NCI-H510A treated with DMSO at 0.1 percent for 48 hours (cell line): ENCODE measurements at places on chromosomes 11 and 22.

DNA sequence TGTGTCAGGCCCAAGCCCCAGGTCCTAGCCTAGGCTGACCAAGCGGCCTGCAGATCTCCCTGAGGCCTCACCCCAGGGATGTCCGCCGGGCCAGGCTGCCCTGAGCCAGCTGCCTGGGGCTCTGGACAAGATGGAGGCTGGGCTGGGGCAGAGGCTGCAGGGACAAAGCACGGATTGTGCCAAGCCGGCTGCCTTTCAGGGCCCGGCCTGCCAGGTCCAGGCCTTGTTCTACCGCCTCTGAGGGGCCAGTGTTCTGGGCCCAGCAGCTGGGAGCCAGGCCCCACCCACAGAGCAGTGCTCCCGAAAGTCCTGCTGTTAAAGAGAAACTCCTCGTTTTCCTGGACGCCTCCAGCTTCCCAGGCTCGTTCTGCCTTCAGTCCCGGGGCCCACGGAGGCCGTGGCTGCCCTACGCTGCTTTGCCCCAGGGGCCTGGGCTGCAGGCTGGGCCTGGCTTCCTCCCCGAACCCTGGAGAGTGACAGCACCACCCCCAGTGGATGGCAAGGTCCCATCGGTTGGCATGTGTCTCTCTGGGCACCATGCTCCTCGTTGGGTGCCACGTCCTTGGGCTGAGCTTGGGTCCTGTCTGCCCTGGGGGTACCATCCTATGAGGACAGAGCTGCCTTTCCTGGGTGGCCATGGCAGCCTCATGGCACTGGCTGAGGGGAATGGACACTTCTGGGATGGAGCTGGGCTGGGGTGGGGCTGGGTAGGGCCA lies 7.6 kb downstream of the BRSK2 start:
- DNase-seq = no peak

DNA sequence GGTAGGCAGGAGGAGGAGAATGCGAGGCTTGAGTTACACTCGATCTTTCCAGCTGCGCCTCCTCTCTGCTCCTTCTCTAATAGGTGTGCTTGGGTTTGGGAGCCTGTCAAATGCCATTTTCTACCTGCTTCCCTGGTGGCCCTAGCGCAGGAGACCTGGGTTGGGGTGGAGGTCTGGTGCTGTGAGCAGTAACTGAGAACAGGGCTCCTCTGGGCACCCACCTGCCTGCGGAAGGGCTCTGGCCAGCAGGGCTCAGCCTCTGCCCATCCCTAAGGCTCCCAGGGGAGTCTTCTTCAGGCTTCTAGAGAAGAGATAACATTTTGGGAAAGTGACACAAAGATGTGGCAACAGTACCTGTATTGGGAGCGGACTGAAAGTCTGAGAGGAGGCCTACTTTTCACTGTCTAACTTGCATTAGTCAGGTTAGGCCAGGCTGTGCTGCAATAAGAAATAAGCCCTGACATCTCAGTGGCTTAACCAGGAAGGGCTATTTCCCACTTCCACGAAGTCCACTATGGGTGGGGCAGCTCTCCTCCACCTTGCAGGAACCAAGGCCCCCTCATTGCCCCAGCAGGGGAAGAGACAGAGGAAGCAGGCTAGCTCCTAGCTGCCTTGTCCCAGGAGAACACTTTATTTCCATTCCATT lies 7.7 kb upstream of the LTO1 start:
- DNase-seq = no peak

DNA sequence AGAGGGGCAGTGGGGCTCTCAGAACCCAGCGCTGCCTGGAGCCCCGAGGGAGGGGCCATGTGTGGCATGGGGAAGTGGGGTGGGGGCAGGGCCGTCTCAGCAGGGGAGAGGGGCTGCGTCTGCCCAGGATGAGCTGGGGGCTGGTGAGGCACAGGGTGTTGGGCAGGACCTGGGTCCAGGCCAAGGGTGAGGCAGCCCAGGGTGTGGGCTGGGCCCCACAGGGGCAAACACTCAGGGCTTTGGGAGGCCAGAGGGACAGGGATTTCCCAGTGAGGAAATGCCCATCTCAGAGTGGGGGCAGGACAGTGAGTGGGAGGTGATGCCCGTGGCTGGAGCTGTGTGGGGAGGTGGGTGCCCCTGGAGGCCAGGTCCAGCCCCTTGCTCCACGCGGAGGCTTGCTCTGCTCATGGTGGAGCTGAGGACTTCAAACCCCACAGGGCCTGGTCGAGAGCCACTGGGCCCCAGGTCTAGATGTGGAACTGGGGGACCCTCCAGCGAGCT lies 5.4 kb downstream of the PLXNB2 start:
- DNase-seq = no peak

GRCh38 chr11:65501472-65502273 lies 2.8 kb downstream of the MALAT1 start:
- no peak for DNase-seq

GRCh38 chr22:35384527-35384926 lies 3.6 kb downstream of the HMOX1 start:
- DNase-seq = no peak

GRCh38 chr11:69364921-69365320 lies 71.0 kb downstream of the MYEOV start:
- DNase-seq = no peak

DNA sequence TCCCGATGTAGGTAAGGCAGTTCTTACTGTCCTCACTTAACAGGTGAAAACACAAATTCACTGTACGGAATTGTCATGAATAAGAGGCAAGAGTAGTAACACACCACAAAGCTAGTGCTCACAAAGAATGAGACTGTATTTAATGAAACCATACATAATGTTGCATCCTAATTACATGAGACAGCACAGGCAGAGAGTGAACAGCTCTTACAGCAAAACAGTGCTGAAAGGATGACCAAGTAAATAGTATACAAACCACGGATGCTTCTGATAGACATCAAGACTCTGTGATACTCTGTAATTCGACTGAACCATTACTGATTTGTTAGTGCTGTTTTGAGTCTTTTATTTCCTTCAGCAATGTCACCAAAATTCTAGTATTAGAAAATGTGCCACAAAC lies 282.3 kb downstream of the TTC28 start:
- no peak for DNase-seq

- no peak for DNase-seq
Measured at GRCh38 chr11:88208745-88209144, 33.5 kb upstream of the RAB38 start.

- no peak for DNase-seq
Measured at GRCh38 chr11:61342207-61342803, 9.3 kb downstream of the TKFC start.

DNA sequence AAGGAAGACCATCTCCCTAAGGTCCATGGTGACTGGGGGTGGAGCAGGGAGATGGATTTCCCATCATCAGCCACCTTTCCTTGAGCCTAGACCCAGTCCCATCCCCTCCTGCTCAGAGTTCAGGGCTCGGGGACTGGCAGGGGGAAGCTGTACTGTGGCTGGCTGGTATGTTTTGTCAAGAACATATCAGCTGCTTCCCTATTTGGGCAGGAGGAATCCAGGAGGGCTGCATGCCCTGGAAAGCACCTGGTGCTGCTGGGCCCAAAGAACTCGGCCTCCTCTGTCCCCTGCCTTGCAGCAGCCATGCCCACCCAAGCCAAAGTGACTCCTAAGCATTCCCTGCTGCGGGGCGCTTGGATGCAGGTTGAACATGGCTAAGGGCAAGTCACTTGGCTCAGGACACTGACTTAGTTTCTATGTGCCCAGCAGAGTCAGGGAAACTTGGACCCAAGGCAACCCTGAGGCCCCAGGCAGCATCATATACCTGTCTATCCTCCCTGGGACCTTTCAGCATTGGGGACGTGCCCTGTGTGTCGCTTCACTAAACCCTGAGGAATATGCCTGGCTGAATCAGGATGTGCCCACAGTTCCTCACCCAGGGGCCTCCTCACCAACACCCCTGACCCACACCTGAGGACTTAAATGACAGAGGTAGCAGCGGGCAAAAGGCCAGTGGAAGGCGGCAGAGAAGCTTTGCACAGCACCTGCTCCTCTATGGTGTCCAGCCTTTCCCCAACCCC lies 43.1 kb downstream of the BUD13 start:
- no peak for DNase-seq

DNA sequence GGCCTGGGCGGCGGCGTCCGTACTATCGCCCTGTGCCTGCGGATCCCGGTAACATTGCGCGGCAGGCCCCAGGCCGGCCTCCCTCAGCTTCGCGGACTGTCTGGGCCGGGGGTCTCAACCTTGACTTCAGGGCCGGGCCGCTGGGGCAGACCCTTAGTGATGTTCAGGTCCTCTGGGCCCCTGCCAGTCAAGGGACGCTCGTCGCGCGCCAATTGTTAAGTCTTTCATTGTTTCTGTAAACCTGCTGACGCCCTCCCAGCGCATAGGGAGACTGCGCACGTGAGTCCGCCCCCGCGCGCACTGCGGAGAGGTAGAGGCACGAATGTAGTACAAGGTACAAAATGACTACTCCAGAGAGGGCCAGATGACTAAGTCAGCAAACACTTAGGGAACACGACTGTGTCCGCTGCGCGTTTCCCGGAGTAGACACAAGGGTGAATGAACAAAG lies 451 bp upstream of the HDHD5 start:
- peak; percentile 47 for DNase-seq

GRCh38 chr11:19872512-19873145 lies 160.0 kb downstream of the NAV2 start:
- DNase-seq = peak; percentile 45

DNA sequence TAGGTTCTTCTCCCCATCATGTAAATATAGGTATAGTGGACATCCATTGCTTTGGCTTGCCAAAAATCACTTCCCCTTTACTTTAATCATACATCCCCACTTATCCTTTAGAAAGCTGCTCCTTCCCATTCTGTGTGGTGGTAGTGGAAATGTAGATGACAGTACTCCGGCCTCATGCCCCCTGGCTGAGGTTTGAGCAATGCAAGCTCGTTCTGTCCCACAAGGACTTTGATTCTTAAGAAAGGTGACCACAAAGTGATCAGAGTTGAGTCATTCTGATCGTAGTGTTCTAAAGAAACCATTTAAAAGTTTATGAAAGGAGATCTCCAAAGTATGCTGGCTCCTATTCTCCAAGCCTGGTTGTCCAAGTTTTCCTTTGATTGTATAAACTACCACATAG lies 10.9 kb downstream of the TUG1 start:
- DNase-seq = no peak

- DNase-seq = no peak
Measured at GRCh38 chr11:88280673-88281316, 56.7 kb downstream of the CTSC start.

GRCh38 chr22:32735526-32735925 lies 66.0 kb upstream of the TIMP3 start:
- DNase-seq = no peak

DNA sequence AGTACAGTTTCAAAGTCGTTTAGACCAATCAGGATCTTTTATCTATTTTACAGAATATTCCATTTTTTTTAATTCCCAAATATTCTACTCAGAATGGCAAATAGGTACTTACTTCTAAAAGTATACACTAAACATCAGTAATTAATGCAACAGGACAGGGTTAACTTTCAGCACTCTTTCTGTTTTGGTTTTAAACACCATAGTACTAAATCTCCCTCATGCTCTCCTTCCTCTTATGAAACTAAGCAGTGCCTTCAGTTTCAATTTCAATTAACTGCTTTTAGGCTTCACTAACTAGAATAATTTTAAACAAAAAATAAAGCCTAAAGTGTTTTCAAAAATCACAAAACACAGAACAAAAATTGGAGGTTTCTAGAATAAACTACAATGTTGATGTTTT lies 57.9 kb downstream of the NOX4 start:
- DNase-seq = no peak

DNA sequence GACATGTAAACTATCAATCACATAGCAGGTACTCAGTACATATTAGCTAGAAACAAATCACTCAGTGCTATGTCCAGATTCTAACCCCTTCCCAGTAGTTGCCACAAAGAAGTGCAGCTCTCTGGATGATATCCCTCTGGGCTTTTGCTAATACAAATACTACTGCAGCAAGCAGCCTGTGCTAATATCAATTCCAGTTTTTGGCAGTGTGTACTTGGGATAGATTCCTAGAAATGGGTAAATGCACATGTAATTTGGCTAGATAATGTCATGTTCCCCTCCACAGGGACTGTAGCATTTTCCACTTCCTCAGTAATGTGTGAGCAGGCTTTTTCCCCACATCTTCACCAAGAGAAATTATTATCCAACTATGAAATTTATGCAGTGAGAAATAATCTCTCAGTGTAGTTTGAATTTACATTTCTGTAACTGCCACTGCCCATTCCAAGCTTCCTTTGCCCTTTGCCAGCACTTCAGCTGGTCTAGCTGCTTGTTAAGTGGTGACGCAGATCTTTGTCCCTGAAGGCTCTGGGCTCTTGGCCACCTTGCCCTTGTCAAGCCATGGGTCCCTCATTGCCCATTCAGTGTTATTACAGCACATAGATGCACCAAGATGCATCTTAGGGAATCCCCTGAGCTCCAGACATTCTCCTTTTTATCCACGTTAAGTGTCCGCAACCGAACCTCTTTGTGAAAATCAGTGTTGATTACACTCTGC lies 107.1 kb upstream of the CLPB start:
- DNase-seq = no peak

DNA sequence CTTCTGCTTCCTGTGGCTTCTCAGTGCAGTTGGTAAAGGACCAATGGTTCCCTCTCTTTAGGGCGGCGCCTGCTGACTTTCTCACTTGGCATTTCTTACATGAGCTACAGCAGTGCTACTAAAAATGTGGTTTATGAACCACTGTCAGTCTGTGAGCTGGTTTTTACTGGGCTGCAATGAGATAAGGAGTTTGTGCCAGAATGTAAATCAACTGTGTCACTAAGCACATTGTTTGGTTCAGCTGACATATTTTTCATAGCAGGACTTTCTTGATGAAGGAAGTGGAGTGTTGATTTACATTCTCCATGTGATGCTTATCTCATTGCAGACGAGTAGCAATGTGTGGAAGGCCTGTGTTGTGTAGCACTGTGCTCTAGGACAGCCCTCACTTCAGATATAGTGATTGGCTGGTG lies 463.3 kb downstream of the SOX6 start:
- DNase-seq = no peak

DNA sequence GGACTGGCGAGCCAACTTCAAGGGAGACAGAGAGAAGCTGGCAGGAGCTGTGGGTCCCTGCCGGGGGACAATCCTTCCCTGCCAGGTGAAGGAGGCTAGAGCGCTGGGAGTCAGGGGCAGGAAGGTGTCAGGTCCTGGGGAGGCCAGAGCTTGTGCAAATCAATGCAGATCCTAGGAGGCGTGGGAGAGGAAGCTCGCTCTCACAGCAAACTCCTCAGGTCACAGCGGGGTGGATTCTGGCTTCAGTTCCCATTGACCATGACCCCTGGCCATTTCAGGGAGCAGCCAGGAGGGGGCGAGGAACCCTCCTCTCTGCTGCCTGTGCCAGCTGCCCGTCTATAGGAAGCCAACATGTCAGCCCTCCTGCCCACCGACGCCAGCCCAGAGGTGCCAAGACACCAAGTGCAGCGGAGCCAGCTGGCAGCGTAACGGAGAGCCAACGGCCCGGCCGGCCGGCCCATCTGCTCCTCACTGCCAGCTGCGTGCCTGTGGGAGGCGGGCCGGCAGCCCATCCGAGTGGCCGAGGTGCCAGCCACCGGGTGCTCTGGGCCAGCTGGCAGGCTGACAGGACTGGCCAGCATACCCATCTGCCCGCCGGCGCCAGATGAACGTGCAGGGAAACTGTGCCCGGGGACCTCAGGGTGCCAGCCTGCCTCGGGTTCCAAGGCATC lies 374.8 kb downstream of the MIAT start:
- no peak for DNase-seq

- no peak for DNase-seq
Measured at GRCh38 chr11:64211181-64211872, 4.8 kb downstream of the FERMT3 start.
